Lower leg skin (tissue), 4 donors: ENCODE measurements at places on chromosomes 2 and 18.

- DNase-seq = peak; percentile 32
Measured at GRCh38 chr2:143026411-143027054, 102.7 kb upstream of the ARHGAP15 start.

GRCh38 chr18:323253-323622 is 55.4 kb upstream of the THOC1 start:
- DNase-seq = no peak

DNA sequence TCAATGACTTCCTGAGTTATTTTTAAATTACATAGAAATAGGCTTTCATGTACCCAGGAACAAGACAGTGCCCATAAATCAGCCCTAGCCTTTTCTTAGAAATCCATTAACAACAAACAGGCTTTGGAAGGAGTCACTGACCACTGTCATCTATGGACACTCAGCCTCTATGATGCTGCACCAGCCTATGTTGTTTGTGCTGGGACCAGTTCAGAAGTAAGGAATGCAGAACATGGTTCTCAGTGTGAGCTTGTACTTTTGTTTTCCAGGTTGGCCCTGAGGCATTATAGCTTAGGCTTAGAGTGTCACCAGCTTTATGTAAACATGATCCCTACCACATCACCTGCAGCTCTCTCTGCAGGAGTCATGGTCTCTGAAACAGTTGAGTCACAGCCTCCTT is 335.7 kb upstream of the CDH7 start:
- no peak for DNase-seq

- DNase-seq = no peak
Measured at GRCh38 chr2:219521066-219521880, 7.0 kb downstream of the ASIC4 start.

GRCh38 chr18:29160170-29160569 is 983.2 kb upstream of the CDH2 start:
- no peak for DNase-seq

GRCh38 chr18:48278081-48278480 is 131.1 kb downstream of the ZBTB7C start:
- no peak for DNase-seq

- DNase-seq = no peak
Measured at GRCh38 chr2:216618785-216619184, 14.4 kb upstream of the IGFBP2 start.

DNA sequence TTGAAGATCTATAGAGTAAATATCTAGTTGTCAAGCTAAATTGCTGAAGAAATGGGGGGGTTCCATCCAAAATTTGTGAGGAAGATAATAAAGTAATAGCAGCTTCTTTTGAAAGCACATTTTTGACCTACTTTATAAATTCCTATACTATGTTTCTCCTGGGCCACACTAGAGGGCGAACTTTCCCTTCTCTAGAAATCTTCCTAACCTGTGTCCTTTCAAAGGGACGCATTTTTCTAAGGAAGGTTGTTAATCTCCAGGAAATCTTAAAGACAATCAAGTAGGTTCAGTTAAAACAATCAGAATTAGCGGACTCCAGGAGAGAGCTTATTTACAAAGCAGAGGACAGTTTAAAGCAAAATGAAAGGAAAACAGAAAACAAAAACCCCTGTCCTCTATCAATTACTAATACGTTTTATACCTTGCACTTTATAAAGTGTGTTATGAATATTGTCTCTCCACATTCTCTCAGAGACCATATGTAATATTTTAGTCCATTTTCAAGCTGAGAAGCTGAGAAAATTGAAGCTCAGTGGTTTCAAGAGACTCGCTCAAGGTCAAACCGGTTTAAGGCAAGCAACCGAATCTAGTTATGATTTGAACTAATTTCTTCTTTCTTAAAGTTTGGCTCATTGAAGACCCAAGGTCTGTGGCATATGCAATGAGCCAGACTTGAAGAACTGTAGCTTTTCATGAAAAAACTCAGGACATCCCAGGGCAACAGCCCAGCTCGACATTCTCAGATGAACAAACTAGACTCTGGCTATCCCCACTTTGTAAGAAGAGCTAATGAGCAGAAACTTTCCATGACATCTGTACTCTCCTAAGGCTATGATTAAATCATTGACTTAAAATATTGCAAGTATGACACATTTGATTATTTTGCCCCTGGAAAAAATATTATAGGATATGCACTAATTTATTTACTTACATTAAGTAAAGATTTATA is 273.6 kb downstream of the PAX3 start:
- DNase-seq = no peak

DNA sequence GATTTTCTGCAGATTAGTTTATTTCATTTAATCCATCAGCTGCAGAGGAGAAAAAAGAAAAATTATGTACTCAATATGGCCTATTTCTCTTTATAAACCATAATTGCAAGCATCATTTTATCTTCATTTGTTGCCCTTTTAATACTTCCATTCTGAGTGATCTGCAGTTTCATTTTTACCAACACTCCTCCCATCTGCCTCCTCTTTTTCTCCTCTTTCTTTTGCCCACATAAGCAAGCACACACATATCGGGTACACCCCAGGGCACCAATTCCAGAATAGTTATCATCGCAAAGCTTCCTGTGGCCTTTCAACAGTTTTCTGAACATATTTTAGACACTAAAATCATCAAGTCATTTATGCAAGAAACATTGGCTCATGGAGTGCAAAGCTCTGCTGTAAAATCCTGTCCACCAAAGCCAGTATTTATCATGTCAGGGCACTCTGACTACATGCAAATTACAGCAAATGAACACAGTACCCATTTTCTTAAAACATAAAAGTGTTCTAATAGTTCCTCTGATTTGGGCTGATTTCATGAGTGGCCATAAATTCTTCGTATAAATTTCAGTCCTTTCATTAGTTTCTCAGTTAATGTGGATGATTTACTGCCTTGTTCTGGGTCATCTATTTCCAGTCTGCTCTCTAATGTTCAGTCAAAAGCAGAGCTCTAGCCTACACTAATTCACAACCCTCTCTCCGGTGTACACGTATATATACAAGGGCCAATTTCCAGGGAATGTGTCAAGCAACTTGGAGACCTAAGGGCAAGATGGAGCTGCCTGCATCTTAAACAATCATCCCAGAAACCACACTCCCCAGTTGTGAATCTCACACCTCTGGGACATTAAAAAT is 281.3 kb downstream of the STK39 start:
- DNase-seq = no peak

DNA sequence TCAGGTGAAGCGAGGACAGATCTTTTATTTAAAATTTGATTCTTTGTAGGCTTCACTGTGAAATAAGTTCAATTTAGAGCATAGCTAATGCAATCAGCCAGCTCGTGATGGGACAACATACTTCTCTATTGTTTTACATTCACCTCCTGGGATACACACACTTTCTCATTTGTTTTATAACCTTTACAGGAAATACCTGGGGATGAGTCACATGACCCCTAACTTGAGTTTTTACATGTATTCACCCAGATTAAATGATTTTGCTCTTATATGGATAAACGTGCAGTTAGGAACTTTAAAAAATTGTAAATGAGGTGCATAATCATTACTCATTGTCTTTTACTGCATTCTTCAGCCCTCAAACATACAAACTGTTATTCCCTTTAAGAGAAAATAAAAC is 152.1 kb downstream of the NEDD4L start:
- no peak for DNase-seq

- no peak for DNase-seq
Measured at GRCh38 chr2:202831242-202832220, 40.0 kb downstream of the ICA1L start.

DNA sequence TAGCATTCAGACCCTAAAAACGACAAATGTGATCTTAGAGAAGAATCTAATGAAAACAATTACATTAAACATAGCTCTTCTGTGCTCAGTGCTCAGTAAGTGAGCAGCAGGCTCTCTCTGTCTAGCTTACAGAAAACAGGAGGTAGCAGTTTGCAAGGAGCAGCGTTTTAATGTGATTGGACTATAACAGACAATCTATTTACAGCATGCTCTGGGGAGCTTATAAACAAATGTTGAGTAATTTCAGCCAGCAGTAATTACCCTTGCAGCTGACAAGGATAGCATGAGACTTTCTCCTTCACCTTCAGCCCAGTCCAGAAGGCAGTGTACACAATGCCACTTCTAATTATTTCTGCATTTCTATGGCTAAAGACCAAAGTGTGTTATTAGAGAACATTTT is 270.4 kb downstream of the FIGN start:
- DNase-seq = no peak

- no peak for DNase-seq
Measured at GRCh38 chr18:11997466-11997865, 16.2 kb downstream of the IMPA2 start.

DNA sequence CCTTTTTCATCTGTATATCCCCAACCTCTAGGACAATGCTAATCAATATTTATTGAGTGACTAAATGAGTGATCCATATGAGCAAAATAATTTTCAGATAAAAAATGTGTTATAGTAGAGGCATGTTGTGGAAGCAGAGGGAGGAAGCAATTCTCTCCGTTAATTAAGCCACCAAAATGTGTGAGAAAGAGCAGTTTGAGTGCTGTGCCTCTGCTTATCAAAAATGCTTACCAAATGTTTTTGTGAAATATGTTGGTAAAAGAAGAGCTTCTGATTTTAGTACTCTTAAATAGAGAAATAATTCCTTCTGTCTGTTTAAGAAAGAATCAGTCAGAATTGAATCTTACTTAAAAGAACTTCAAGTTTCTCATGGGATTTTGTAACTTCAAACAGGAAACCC is 90.3 kb downstream of the DTNA start:
- no peak for DNase-seq

DNA sequence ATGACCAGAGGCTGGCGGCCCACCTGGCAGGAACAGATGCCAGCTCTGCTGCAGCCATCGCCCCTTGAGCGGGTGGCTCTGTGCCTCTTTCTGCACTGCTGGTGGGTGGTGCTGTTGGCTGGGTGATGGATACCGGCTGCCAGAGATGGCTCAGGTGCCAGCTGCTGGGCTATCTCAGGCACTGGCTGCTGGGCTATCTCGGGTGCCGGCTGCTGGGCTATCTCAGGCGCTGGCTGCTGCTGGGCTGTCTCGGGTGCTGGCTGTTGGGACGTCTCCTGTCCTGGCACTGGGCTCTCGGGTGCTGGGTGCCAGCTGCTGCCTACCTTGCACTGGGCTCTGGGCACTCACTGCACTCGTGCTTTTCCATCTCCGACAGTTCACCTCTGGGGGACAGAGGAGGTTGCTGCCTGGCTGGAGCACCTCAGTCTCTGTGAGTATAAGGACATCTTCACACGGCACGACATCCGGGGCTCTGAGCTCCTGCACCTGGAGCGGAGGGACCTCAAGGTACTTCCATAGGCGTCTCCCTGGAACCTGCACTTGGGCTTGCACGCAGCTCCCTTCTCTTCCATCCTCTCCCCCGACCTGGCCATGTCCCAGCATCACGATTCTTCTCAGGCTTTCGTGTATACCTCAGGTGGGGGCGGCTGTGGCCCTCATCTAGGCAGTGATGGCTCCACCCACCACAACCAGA is 98.4 kb downstream of the USP40 start:
- DNase-seq = no peak

GRCh38 chr2:178917555-178917954 is 110.3 kb upstream of the TTN start:
- no peak for DNase-seq

GRCh38 chr2:2291500-2292260 is 39.4 kb downstream of the MYT1L start:
- DNase-seq = no peak

DNA sequence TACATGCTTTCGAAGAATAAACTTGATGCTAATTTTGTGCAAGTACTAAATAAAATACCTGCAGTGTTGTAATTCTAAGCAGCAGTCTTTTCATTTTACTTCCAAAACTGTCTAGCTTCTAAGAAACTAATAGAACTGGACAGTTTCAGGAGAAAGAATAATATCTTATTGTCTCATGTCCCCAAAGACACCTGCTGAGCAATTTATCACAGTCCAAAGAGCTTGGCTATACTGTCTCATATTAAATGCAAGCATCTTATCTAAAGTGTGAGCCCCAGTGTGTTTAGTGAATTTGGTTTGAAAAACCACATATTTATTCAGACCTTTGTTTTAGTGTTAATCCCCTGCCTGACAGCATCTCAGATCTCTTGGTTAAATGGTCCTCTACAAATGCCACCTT is 374.3 kb downstream of the TMX3 start:
- DNase-seq = no peak

GRCh38 chr2:10022041-10022421 is 21.3 kb upstream of the KLF11 start:
- no peak for DNase-seq

DNA sequence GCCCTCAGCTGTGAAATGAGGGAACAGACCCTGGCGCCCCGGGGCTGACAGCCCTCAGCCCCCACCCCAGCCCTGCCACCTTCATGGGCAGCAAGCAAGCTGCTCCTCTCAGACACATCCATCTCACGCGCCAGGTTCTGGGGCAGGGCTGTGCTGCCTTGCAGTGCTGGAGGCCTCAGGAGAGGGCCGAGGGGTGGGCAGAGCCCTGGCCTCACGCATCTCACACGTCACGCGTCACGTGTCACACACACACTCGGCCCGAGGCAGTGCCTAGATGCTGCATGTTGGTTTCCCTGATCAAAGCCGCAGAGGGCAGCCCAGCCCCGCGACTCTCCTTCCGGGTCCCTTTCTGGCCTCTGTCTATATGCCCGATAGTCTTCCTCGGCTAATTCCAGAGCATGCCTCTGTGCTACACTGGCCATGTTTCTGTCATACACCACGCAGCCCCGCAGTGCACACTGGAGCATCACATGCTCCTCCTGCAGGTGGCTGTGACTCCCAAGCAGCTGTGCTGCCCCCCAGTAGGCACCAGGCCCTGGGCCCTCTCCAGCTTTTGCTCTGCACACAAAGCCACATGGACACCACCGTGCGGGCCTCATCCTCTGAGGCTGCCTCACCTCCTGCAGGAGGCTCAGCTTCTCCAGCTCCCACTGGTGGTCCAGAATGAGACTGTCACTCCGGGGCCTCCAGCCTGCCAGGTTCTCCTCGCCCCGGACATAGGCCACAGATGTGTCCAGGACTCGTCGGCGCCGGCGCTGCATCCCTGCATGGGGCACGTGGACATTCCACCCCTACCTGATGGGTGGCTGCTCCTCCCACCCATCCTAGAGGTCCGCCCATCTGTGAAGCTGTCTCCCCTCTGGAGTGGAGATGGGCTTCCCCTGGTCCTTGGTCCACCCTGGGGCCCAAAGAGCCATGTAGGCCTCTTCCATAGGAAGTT is 31.4 kb downstream of the AQP12A start:
- DNase-seq = no peak

GRCh38 chr2:73728711-73729110 is 8.4 kb downstream of the TPRKB start:
- DNase-seq = no peak

- no peak for DNase-seq
Measured at GRCh38 chr2:37367984-37368383, 23.6 kb downstream of the QPCT start.

- no peak for DNase-seq
Measured at GRCh38 chr2:143354050-143354750, 225.0 kb downstream of the ARHGAP15 start.

GRCh38 chr2:120914839-120915521 is 179.3 kb downstream of the GLI2 start:
- no peak for DNase-seq

- DNase-seq = no peak
Measured at GRCh38 chr2:47611771-47612170, 171.2 kb upstream of the MSH6 start.
